ENCODE measurements at places on chromosomes 7 and 10. TPM values are rescaled to one million over a fixed set of nuclear protein-coding genes. Genes with fewer than 3 reads are reported as not detected.

The SRRM3 gene
- total RNA-seq, result not detected

The TNPO3 gene
- 17.1 TPM for total RNA-seq

The STEAP4 gene
- total RNA-seq, result not detected

The NPC1L1 gene
- total RNA-seq, result 0.08 TPM

All from CD4-positive, alpha-beta T cell (primary cell).